Astrocyte (in vitro differentiated cells and primary cell): ENCODE measurements at places on chromosomes 13 and 19. TPM values are rescaled to one million over a fixed set of nuclear protein-coding genes. Genes with fewer than 3 reads are reported as not detected.

DNA sequence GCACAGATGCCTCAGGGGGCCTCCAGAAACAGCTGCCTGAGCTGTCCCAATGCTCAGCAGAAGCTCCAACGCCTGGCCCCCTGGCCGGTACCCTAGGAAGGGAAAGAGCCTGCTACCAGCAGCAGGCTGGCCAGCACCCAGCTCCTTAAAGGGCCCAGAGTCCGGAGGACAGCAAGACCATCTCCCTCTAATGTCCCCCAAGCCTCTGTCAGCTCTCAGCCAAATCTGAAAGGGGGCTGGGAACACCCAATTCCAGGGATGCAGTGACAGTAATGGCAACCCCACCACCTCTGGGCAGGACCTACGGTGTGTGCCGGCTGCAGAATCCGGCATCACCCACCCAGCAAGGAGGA lies 4.2 kb downstream of the PPP6R1 start:
- DNase-seq = no peak

DNA sequence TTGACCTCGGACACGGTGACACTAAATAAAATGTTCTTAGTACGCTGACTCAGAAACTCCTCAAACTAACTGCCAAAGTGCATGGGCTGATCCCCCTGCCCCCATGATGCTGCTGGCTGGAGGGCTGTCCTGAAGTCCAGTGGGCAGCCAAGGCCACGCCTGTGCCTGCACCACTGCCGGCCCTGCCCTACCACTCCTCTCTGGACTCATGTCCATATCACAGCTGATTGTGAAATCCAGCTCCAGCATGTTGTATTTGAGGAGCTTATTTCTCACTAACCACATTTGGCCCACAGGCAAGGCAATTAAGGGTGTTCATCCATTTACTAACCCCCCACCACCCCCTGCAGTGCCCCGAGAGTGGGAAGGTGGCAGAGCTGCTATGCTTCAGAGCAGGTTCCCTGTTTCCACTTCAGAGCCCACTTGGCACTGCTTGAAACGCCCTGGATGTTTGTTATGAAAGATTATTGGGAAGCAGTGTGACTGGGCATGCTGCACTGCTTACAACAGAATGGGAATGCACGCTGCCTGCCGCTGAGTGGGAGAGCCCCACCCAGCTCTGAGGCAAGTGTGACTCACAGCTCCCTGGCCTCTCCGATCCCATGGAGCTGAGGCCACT lies 114.0 kb downstream of the UQCRFS1 start:
- no peak for DNase-seq

DNA sequence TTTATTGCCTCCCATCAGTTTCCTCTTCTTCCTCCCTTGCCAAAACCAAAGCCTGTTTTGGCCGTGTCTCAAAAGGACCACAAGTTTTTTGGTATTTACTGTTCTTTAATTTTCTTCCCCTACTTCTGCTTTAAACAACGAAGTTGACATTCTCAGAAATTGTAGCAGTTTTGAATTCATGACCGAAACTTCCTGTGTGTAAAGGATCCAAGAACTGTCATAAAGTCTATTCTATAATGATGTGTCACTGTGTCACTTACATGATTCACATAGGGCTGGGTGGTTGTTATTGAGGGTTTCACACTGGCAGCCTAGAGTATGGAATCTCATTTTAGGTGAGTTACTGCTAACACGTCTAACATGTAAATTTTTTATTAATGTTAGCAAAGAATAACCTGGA lies 741.0 kb upstream of the KLHL1 start:
- no peak for DNase-seq

DNA sequence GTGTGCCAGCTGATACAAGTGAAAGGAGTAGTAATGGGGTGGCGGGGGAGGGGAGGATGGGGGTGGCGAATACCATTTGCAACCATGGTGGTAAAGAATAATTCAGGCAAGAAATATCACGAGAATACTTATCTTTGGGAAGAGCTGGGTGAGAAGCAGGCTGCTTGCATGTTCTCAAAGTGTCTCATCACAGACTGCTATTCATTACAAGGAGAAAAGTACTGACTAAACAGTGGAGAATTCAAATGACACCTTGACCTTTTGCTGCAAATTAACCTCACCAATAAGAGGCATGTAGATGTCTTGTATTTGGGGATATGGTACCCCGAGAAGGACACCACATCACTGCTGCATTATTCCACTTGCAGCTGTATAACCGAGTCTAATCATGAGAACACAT lies 585.7 kb upstream of the GPC6 start:
- peak; percentile 43 for DNase-seq

Gene NLRP5
- total RNA-seq = not detected in 2 replicates

GRCh38 chr19:52086481-52086880 lies 9.1 kb downstream of the ZNF841 start:
- DNase-seq = no peak

- no peak for DNase-seq
Measured at GRCh38 chr19:11227195-11227886, 12.1 kb upstream of the ANGPTL8 start.

DNA sequence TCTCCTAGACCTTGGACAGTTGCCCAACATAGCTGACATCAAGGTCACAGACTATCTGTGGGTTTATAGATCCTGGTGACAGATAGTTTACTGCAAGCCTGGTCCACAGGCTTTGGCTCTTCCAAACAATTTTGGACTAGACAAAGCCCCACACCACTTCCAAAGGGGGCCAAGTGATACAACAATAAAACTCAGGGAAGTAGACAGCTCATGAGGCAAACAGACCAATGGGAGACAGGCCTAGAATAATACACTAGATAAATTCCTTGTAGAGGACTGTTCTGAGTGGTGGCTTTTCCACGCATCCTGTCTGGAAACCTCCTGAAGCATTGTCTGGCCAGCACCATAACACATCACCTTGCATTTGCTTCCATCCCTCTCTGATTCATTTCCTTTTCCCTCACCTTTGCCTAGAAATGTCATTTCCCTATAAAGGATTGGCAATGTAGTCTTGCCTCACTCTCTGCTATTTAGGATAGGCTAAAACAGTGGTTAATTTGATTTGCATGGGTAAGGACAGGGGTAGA lies 284.2 kb downstream of the POU4F1 start:
- no peak for DNase-seq

GRCh38 chr13:75938811-75939560 lies 302.9 kb downstream of the LMO7 start:
- peak; percentile 2 for DNase-seq

- DNase-seq = no peak
Measured at GRCh38 chr19:42426643-42427042, 545 bp downstream of the LIPE start.

DNA sequence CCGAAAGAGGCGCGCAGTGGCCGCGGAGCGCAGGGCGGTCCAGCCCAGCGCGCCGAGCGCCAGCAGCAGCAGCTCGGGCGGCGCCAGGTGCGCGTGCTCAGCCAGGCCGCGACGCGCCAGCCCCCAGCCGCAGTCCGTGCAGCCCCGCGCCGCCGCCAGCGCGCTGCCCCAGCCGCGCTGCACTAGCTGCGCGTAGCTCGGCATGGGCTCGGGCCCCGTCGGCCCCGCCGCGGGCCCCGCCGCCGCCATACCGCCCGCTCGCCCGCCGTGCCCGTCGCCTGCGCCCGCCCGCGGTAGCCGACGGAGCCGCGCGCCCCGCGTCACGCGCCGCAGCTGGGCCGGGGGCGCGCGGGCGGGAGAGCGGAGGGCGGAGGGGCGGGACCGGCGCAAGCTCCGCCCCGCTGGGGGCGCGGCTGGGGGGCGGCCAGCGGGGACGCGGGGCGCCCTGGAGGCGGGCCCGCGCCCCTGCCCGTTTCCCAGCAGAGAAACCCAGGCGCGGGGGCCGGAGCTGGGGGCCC lies at the start of gene CERS1:
Gene CERS1 (minus strand): TSS at position 335 of the 518 bp plus-strand sequence. CDS start 86 bp downstream, at position 249.
- no peak for DNase-seq

- no peak for DNase-seq
Measured at GRCh38 chr19:48090281-48090802, 20.3 kb downstream of the PLA2G4C start.

DNA sequence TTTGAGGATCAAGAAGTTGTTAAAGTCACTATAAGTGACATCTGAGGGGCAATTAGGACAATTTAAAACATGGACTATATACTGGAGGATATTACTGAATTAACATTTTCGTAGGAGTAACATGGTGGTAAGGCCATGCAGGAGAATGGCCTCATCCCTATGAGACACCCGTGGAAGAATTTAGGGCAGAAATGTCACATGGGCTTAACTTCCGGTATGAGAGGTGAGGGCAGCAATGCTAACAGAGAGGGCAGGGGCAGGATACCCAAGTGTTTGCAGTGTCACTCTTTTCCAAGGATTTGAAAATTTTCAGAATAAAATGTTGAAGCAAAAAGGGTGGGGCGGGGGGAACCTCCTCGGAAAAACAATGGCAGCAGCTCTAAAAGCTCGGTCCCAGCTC lies 23.6 kb downstream of the RANBP3 start:
- DNase-seq = no peak

GRCh38 chr19:41735071-41735600 lies 20.2 kb upstream of the CEACAM6 start:
- DNase-seq = no peak

- DNase-seq = no peak
Measured at GRCh38 chr19:5696196-5697021, 6.3 kb downstream of the RPL36 start.

Gene ZNF558
- total RNA-seq = not detected in 2 replicates

- DNase-seq = no peak
Measured at GRCh38 chr13:30442926-30443325, 20.6 kb downstream of the UBE2L5 start.

GRCh38 chr13:28866932-28867331 lies 46.8 kb downstream of the MTUS2 start:
- DNase-seq = no peak

GRCh38 chr19:49856574-49857021 lies 5.6 kb downstream of the PTOV1 start:
- no peak for DNase-seq

Gene KIR2DL3
- total RNA-seq = not detected in 2 replicates

DNA sequence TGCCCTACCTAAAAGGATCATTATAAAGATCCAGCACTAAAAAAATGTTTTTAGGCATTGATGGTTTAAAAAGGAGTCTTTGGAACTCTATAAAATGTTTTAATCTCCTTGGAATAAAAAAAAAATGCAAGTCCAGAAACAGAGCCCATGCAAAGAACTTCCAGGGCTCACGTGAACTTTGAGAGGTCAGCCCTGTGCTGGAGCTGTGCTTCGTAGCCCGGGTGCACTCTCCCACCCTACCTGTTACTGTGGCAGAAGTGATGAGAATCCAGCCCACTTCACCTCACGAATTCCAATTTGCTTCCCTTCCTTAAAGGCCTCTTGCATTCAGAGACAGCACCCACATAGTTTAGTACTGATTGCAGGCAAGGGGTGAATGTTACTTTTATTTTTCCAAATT lies 267.7 kb downstream of the SHISA2 start:
- DNase-seq = no peak

DNA sequence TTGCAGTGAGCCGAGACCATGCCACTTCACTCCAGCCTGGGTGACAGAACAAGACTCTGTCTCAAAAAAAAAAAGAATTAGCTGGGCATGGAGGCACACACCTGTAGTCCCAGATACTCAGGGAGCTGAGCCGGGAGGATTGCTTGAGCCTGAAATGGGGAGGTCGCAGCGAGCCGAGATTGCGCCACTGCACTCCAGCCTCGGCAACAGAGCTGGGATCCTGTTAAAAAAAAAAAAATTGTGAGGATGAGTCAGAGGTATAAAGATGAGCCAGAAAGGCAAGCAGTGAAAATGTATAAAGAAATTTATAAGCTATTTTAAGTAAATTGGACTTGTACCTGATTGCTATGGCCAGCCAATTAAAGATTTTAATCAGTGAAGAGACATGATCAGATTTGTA lies 21.1 kb downstream of the KBTBD6 start:
- DNase-seq = no peak

DNA sequence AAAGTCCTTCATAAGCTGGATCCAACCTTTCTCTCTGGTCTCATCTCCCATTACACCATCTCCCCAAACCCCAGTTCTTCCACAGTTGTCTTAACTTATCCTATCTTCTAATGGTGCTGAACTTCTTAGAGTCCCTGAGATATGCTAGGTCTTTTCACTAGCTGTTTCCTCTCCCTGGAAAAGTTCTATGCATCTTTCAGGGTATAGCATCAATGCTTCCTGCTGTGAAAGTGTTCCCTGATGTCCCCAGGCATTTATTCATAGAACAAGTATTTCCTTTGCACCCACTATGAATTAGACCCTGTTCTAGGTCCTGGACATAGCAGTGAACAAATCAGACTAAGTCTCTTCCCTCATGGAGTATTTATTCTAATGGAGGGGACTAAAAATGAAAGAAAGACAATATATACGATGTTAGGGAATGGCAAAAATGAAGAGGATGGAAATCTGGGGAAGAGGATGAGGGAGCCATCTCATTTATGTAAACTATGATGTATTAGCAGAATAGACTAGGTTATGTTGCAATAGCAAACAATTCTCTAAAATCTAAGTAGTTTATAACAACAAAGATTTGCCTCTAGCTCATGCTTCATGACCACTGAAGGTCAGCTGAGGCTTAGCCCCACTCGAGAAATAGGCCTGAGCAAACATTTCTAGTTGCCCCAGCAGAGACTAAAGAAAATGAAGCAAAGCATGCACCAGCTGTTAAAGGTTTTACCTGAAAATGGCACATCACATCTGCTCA lies 120.0 kb downstream of the CYSLTR2 start:
- no peak for DNase-seq

Gene SHISA7
- 0.09 TPM in 1 of 2 replicates, not detected in the other for total RNA-seq

Gene SHISA2
- total RNA-seq = 5.5 and 6.0 TPM in 2 replicates

DNA sequence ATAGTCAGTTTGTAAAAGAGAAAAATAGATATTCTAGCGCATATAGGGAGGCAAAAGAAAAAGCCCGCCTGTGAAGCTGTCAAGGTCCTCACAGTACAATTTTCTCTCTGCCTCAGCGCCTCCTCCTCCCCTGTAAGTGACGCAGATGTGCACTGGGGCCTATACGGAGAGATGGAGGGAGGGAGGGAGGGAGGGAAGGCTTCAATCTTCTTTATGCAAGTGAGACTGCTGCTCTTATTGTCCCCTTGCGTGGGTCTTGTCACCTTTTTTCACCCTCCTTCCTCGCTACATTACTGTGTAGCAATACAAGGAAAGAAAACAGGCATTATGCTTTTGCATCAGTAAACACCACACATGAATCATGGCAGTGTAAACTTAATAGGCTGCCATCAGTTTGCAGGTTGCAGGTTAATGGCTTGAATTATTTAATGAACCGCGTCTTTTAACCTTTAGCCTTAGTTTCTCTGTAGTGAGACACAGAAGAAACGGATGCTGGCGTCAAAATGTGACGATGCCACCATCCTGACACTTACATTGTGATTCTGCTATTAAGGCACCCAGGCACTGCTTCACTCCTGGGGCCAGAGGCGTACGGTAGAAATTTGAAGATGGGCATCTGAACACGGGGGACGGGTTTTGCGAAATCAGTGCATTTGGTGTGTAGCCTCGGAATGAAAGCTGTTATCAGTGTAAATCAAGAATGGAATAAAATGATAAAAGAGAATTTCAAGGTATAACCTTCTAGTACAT lies at the start of gene KLHL1:
Gene KLHL1 (minus strand): TSS at position 97 of the 750 bp plus-strand sequence. CDS start 753 bp downstream, outside the sequence.
- DNase-seq = no peak

DNA sequence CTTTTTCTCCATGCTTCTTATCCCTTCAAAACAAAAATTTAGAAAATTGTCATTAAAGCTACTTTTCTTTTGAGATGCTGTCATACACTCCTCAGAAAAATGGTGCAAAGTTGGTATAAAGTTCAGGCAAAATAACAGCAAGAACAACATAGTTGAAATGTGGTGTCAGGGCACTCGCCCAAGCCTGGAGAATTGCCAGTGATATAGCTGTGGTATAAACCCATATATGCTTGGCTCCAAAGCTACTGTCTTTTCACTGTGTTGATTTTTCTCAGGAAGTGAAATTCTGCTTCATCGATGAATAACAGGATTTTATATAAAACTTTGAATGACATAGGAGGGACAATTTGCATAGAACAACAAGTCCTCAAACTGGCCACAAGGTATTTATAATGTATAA lies 2532.9 kb downstream of the PCDH9 start:
- DNase-seq = no peak

GRCh38 chr13:114005206-114005724 lies 31.4 kb upstream of the C13orf46 start:
- DNase-seq = no peak

Gene CEACAM19
- 5.8 and 8.0 TPM in 2 replicates for total RNA-seq
